Smooth muscle cell of the brain vasculature (primary cell): ENCODE measurements at places on chromosomes 12 and 14.

- no peak for DNase-seq
Observed at GRCh38 chr14:99703381-99703780, 19.3 kb downstream of the CYP46A1 start.

GRCh38 chr14:78848234-78848820 lies 678.2 kb downstream of the NRXN3 start:
- no peak for DNase-seq

DNA sequence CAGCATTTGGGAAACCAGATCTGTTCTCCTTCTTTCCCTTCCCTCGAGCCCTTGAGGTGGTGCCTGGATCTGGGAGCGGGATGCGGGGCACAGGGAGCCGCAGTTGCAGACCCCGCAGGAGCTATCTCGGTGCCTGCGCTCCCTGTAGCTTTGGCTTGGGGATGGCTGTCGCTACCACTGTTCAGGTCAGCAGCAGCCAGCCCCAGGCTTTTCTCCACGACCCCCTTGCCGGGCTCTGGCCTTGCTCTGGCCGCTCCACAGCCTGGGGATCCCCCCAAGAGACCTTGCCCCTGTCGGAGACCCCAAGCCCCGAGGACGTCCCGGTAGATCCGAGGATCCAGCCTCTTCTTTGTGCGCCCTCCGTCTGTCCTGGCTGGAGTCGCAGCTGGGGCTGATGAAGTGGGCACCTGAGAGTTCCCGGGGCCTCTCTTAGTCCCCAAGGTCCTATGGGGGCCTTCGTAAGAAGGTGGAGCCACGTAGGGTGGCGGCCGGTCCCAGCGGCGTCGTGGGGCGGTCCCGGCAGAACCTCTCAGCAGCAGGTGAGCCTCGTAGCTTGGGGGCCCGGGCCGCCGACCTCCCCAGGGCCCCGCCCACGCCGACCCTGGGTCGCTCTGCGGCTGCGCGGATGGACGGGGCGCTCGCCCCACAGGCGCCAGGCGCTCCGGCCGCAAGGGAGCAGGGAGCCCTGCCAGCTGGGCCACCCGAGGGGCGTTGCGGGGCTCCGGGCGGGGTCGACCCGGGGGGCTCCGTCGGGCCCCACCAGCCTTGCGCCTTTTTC lies 1.3 kb downstream of the DDN start:
- DNase-seq = no peak

DNA sequence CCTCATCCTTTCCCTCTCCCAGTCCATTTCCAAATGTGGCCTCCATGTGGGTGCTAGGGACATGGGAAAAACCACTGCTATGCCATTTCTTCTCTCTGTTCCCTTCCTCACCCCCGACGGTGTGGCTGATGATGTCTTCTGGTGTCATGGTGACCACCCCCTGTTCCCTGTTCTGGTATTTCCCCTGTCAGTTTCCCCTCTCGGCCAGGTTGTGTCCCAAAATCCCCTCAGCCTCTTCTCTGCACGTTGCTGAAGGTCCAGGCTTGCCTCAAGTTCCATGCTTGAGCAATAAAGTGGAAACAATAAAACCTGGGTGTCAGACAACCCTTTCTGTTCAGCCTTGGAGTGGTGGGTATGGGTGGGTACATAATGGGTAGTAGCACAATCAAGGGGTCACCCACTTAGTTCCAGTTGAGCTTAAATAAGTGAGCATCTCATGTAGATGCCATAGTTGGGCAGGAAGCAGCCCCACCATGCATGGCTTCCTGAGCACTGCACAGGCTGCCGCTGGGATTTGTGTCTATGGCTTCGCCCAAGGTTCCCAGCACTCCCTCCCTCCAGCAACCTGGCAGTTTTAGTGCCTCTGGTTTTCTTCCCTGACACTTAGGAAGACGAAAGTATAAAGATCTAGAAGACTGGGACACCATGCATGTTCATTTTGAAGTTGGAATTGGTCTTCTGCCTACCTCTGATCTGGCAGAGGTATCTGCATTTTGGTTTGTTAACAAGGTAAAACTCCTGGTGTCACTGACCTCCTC lies 8.7 kb upstream of the ITFG2 start:
- no peak for DNase-seq

GRCh38 chr12:44930972-44931600 lies 55.0 kb upstream of the NELL2 start:
- peak; percentile 17 for DNase-seq

DNA sequence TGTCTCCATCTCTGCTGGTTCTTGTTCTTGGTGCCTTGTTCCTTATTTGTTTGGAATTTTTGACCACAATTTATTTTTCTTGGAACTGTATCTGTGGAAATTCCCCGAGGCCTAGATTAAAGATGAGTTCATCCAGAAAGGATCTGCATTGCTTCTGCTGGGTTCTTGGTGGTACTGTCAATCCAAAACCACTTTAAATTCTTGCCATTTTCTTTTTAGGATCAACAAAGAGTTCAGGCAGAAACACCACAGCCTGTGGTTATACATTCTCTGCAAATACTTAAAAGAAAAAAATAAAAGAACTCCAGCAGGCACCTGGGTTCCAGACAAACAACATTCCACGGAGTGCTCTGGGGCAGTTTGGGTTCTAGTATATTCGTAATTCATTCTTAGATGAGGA lies 6.0 kb upstream of the VAMP1 start:
- DNase-seq = peak; percentile 20

- no peak for DNase-seq
Observed at GRCh38 chr12:116675339-116676107, 62.3 kb downstream of the SPRING1 start.

DNA sequence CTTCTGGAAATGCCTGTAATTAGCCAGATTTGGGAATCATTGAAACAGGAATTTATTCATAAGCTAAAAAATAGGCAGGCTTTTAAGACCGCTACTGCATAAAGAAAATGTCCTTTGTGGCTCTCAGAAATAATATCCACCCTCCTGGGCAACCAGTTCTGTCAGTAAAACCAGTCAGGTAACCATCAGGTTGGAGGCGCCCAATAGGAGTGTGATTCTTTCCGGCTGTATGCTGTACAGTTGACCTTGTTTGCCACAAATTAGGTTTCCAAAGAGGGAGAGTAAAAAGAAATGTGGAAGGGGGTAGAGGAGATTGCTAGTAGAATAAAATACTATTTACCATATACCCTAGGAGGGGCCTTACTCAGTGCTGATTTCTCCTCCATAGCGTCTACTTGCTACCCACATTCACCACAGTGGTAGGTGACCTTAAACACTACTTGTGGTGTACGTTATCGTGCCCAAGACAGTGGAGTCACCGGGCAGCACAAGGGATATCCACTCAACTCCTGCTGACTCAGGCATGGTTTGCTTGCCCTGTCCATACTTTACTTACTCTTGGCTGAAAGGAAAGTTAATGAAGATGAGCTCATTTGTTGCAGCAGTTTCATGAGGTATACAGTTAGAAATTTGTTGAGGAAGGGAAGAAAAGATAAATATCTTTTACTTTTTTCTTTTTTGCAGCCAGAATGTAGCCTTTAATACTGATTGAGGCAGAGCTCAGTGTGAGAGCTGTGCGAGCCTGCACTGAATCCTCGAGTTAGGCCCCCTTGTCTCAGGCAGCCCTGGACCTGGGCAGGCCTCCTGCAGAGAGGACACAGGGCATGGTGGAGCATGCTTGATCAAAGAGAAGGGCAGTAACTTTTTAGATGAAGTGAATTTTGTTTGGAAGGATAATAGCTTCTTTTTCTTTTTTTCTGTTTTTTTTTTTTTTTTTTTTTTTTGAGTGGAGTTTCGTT lies 76.7 kb downstream of the DIP2B start:
- no peak for DNase-seq

DNA sequence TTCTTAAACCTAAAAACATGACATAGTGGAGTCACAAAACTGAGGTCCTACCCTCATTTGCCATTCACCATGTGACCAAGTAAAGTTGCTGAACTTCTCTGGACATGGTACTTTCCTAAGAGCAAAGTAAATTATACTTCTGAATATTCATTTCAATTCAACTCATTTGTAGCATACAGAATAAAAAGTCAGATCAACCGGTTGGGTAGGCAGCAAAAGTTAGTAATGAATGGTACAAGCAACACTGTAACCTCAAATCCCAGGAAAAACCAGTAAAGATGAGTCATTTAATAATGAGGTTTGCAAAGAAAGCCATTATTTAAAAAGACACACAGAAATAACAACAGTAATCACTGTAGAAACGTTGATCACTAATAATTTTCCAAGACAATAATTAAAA lies 8.7 kb downstream of the POLE2 start:
- no peak for DNase-seq

DNA sequence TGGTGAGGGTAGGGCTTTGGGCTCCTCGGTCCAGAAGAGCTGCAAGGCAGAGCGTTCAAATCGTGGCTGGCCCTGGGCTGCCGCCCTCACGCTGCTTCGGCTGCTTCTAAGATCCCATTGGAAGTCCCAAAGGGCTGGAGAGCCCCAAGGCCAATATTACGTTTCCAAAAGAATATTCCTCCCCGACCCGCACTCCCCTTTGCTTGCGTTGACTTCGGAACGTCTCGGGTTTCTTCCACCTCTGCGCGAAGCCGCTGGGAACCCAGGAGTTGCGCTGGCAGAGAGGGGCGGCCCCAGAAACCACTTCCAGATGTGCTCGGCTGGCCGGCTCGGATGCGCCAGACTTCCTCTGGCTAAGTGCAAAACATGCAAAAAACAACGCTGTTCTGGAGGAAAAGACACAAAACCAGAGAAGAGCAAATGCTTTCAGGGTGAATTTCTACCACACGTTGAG lies at the start of gene GLT8D2:
Gene GLT8D2, minus strand, starts transcription at position 285 of the 454 bp plus-strand sequence. CDS start 30,539 bp downstream, outside the sequence.
- DNase-seq = peak; percentile 74

DNA sequence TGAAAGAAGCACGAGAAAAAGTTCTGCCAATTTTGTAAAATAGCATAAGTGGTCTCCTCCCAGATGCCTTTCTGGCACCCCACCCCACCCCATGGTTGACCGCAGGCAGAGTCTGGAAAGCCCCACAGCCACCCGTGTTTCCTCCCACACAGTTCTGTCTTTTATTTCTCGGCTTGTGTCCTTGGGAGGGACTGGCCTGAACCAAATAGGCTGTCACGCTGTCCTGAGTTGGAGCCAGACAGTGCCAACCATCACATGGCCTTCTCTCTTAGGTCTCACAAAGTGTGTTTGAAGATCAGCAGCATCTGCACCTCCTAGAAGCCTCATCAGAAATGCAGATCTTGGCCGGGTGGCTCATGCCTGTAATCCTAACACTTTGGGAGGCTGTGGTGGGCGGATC lies 10.2 kb upstream of the LTA4H start:
- no peak for DNase-seq

DNA sequence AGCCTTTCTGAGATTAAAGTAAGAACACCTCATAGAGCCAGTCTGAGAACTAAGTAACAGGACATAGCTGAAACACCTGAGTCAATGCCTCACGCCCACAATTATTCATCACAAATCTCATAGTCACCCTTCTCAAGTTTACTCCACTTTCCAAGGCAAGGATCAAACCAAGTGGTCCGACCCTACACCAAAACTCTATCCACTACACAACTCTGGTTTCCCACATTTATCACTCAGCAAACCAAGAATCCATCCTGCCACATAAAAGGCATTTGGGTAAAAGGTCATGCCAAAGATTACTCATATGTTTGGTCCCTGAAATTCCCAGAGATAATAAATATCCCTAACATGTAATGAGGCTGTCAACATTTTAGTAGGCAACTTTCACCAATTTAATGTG lies 144.1 kb downstream of the RPAP3 start:
- DNase-seq = no peak

DNA sequence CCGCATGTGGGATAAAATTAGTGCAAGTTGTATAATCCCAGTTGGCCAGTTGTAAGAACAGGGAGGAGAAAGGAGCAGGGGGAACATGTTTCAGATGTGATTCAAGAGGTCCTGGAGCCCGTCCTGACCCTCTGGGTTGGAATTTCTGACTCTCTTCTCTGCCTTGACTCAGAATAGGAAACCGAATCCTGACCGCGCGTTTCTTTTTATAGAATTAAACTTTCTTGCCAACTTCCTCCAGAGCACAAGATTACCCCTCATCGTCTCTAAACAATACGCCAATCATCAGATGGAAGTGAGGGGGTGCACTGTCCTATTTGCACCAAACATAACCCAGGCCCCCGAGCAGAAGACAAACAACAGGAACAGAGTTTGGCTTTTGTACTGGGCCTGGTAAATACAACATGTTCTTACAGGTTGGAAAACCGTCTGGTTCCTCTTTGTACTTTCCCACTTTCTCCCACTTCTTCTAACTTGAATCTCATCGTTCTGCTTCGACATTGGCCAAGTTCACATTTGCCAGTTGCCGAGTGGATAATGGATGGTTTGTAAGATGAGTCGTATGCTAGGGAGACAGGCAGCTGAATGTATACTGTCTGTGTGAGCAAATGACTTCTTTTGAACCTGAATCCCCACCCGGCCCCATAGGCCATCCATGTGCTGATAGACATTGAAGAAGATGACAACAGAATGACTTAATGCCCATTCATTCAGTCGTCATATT lies 42.6 kb upstream of the MED13L start:
- DNase-seq = peak; percentile 41

DNA sequence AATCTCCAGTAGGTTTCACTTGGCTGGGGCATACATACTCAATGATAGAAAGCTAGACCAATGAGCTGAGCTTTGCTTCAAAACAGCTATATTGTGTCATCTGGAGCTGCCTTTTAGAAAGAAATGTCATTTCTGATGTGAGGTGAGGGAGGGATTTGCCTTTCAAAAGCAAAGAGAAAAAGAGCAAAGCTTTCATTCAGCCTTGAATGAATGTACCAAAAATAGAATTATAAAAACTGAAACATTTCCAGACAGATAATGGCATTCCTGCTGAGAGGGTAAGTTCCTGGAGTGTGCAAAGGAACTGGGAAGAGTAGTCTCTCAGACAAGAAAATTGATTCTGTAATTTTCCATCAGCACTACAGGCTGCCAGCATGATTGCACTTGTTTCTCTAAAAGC lies 710.0 kb downstream of the LRFN5 start:
- DNase-seq = no peak

- no peak for DNase-seq
Observed at GRCh38 chr12:68432622-68433021, 100.5 kb upstream of the MDM1 start.

DNA sequence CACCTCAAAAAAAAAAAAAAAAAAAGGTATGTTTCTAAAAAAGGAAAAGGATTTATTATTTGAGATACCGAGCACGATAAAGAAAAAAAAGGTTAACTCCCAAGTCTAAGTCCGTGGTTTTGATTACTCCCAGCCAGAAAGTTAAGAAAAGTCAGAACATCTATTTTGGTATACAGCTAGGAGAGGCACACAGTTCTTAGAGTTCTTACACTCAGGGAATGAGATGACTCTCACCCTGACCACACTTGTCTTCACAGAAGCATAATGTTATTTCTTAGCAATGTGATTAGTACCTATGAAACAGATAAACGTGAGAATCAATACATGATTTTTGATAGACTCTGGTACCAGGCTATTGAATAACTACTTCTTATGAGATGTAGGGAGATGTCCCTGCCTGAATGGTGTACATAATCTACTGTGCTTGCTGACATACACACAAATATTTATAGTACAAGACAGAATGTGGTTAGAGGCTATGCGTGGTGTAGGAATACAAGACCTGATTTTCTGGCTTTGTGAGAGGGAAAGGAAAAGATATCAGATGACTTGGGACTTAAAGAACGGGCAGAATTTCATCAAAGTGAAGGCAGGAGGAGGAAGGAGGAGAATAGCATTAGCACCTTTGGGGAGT lies 31.6 kb downstream of the LIMA1 start:
- DNase-seq = no peak
